ENCODE measurements at places on chromosomes 1 and 21.

DNA sequence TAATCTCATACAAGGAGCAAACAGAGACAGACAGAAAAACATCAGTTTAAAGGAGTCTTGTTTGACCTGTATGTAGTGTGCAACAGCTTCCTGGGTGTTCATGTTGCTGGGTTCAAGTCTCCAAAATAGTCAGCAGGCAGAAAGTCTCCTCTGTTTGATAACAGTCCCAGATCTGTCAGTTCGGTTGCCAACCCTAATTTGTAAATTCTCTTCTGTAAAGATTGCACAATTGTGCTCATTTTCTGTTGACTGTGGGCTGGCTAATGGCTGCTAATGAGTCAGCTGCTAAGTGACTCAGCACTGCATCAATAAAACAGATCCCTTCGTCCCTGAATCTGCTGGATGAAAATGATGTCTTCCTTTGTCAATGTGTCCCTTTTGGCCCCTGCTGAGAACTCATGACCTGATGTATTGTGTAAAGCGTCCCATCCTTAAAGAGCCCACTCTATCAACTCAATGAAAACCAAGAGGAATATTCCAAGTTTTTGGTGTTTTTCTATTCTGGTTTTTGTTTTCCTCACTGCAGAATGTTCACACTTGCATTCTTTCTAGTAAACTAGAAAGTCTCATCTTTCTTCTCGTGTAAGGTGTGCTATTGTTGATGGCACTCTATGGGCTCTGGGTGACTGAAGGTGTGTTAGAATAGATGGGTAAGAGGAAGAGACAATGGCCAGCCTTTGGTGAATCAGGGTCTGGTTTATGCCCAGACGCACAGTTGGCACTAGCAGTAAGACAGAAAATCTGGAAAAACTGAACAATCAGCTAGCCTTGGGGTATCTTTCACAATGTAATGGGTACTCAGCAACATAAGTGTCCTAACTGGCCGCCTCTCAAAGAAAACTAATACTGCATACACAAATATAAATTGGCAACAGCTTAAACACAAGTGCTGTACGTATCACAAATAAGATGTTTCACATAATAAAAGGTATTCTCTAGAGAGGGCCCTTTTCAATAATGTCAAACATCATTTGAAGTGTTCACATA is 75.1 kb upstream of the SIPA1L2 start:
- no peak for DNase-seq

GRCh38 chr1:154819628-154820590 is 50.2 kb downstream of the KCNN3 start:
- no peak for DNase-seq

DNA sequence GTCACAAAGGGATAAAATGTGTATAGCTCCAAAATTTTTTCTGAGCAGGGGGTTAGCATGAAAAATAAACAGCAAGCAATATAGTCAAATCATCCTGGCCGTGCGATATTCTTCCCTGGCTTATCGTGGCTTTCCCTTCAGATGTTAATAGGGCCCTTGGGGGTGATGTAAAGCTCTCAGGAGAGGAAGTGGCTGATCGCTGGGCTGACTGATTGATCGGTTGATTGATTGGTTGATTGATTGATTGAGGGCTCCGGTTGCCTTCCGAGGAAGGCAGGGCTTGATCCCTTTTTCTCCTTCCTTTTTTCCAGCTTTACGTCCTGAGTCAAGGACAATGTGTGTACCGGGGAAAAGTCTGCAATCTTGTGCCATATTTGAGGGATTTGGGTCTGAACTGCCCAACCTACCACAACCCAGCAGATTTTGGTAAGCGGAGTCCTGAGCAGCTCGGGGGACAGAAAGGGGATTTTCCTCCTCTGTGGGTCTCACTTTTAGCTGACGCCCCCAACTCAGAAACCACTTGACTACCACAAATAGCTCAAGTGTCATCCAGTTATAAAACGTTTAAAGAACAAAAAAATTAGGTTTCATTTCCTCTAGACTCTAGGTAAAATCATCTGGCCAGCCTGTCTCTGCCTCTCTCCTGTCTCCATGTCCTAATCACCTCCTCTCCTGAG is 29.5 kb downstream of the TFF3 start:
- DNase-seq: no peak

- DNase-seq: no peak
These were observed 432.3 kb downstream of the DPYD start for GRCh38 chr1:97488530-97488929.

DNA sequence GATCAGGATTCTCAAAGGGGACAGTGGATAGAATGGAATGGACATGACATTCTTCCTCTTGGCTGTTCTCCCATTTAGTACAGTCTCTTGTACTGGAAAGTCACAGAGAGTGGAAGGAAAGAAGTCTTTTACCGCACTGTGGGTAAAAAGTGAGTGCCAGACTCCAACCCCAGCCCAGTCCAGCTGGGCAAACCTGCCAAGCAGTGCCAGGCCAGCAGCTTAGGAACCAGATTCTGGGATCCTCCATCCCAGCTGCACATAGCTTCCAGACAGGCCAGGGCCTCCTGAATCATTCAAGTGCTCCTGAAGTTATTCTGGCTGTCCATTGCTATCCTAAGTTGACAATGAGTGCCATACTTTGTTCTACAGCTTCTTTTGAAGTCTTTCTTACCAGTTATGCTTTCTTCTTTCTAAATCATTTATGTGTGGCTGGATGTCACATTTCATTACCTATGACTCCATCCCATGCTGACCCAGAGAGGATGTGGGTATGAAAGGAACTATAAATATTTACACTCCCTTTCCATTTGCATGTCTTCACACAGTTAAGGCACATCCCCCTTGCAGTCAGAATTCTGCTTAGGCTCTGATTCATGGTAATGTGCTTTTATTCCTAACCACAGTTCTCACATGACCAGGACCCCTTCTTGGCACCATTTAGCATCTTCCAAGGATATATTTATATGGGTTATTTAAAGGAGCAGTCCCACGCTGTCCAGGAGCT is 88.9 kb downstream of the AK5 start:
- no peak for DNase-seq

- DNase-seq: no peak
These were observed 117.9 kb downstream of the AKT3 start for GRCh38 chr1:243731974-243732625.

Data from stimulated activated CD4-positive, alpha-beta T cell treated with anti-CD3 and anti-CD28 coated beads, Interleukin-1b, Interleukin-23, amount 100 ng/mL, for 1 hour (primary cell).